ENCODE measurements at places on chromosomes 7 and 10. TPM values are rescaled to one million over a fixed set of nuclear protein-coding genes. Genes with fewer than 3 reads are reported as not detected.
A peak's percentile ranks its signal among the peaks of the same experiment; 100 is the strongest.

- H3K4me3 ChIP-seq = no peak overlapping the region
- no peaks in the 10 kb centered on the region for H3K36me3 ChIP-seq
- no peak overlapping the region for H3K27ac ChIP-seq
- DNase-seq = no peak
- H3K27me3 ChIP-seq = no peaks in the 10 kb centered on the region
- no peaks in the 10 kb centered on the region for H3K4me1 ChIP-seq
Measured at GRCh38 chr10:29237786-29238185, 51.1 kb upstream of the LYZL1 start.

DNA sequence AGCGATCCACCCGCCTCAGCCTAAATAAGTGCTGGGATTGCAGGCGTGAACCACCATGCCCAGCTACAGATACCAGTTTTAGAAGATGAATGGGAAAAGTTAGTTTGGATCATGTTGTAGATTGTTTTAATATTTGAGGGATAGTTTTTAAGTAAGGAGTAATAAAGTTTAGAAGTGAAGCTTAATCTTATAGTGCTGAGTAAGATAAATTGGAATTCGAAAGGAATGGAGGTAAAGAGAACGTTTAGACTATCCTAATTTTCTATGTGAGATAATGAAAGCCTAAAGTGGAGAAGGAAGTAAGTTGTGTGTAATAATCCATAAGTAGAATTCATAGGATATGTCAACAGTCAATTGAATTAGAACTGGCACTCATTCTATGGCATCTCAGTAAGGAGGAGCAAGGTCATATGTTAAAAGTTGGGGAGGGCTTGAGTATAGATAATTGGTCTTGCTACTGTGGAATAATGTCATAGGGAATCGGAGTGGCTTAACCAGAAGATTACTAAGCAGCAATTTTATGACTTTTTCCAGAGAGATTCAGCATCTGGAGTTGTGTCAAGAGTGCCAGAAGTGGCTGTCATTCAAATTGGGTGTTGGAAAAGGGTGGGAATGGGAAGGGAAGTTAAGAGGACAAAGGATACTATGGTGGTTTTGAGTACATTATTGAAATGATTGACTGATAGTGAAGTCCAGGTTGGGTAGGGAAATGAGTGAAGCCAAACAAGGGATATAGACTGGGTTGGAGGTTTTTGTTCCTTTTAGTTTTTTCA, 12.1 kb downstream of the TAX1BP1 start:
- no peaks in the 10 kb centered on the region for H3K27me3 ChIP-seq
- H3K4me1 ChIP-seq = peaks cover 8% of the 10 kb centered on the region
- DNase-seq = no peak
- no peak overlapping the region for H3K27ac ChIP-seq
- H3K4me3 ChIP-seq = no peak overlapping the region

DNA sequence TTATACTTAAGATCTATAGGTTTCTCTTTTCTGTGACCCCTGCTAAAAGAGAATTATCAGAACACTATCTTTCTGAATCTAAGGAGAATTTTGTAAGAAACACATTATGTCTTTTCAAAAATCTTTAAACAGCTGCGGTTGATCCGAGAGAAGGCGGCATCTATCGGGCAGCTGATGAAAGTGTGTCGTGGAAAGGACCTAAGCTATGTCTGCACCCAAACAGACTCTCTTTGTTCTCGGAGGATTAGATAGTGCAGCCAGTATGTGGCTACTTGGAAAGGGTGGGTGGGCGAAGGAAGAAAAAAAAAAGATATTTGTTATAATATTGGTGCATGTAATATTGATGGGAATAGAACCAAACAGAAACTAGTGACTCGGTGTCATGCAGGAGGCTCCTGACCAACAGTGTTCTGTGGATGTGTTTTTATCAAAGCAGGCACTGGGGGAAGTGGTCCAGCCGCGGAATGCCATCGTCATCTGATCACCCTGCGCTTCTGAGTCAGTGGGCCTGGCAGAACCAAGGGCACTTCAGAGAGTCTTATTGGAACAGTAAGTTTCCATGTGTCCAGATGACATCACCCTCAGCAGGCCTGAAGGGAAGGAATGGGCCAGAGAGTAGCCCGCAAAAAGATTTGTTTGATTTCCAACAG, 509.7 kb upstream of the AKR1E2 start:
- no peak overlapping the region for H3K27ac ChIP-seq
- no peaks in the 10 kb centered on the region for H3K36me3 ChIP-seq
- DNase-seq = no peak
- H3K27me3 ChIP-seq = peaks cover 2% of the 10 kb centered on the region
- H3K4me1 ChIP-seq = no peaks in the 10 kb centered on the region
- H3K4me3 ChIP-seq = no peak overlapping the region

DNA sequence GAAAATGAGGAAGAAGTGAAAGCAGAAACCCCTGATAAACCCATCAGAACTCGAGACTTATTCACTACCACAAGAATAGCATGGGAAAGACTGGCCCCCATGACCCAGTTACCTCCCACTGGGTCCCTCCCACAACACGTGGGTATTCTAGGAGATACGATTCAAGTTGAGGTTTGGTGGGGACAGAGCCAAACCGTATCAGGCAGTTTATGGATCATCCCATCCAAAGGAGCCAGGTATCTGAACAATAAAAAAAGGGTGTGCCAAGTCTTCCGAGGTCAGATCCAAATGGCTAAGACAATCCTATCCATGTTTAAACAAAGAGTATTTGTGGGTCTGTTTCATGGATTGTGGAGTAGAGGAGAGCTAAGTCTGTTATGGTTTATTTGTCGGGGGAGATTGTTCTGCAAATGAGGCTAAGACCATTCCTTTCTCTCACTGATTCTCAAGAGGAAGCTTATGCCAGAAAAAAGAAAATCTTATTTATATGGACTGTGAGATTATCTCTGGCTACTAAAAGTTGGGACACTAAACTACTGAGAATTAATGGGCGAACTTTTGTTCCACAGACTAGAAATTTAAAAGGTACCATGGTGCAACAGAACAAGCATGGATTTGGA, 203.7 kb downstream of the IPMK start:
- H3K4me1 ChIP-seq = no peaks in the 10 kb centered on the region
- no peak overlapping the region for H3K4me3 ChIP-seq
- no peaks in the 10 kb centered on the region for H3K36me3 ChIP-seq
- H3K27me3 ChIP-seq = peaks cover 7% of the 10 kb centered on the region
- no peak overlapping the region for H3K27ac ChIP-seq

DNA sequence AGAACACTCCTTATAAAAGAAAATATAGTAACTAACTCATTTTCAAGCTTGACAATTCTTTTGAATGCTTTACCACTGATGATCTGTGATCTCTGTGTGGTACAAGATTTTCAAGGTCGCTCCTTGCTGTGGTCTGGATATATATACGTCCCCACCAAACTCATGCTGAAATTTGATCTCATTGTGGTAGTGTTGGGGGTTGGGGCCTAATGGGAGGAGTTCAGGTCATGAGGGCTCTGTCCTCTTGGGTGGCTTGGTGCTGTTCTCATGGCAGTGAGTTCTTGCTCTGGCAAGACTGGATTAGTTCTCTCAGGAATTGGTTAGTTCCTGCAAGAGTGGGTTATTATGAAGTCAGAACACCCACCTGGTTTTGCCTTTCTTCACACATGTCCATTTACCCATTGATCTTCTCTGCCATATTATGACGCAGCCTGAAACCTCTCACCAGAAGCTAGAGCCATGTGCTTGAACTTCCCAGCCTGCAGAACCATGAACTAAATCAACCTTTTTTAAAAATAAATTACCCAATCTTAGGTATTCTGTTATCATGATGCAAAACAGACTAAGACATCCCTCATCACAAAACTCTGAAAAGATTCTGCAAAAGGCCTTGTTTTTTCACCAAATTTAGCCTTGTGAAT, 8.3 kb upstream of the EDRF1 start:
- no peaks in the 10 kb centered on the region for H3K4me1 ChIP-seq
- H3K27ac ChIP-seq = no peak overlapping the region
- H3K27me3 ChIP-seq = peaks cover 26% of the 10 kb centered on the region
- DNase-seq = no peak

- no peak overlapping the region for H3K27ac ChIP-seq
- no peaks in the 10 kb centered on the region for H3K27me3 ChIP-seq
- no peaks in the 10 kb centered on the region for H3K4me1 ChIP-seq
- DNase-seq = no peak
- H3K36me3 ChIP-seq = no peaks in the 10 kb centered on the region
Measured at GRCh38 chr7:81195033-81195432, 276.2 kb upstream of the SEMA3C start.

- peak overlapping the region; percentile 79 for H3K4me3 ChIP-seq
- no peaks in the 10 kb centered on the region for H3K27me3 ChIP-seq
- peaks cover 49% of the 10 kb centered on the region for H3K4me1 ChIP-seq
- H3K27ac ChIP-seq = peak overlapping the region; percentile 80
- DNase-seq = peak; percentile 24
- H3K36me3 ChIP-seq = peaks cover 39% of the 10 kb centered on the region
Measured at GRCh38 chr10:80203835-80204676, 1.3 kb downstream of the ANXA11 start.

DNA sequence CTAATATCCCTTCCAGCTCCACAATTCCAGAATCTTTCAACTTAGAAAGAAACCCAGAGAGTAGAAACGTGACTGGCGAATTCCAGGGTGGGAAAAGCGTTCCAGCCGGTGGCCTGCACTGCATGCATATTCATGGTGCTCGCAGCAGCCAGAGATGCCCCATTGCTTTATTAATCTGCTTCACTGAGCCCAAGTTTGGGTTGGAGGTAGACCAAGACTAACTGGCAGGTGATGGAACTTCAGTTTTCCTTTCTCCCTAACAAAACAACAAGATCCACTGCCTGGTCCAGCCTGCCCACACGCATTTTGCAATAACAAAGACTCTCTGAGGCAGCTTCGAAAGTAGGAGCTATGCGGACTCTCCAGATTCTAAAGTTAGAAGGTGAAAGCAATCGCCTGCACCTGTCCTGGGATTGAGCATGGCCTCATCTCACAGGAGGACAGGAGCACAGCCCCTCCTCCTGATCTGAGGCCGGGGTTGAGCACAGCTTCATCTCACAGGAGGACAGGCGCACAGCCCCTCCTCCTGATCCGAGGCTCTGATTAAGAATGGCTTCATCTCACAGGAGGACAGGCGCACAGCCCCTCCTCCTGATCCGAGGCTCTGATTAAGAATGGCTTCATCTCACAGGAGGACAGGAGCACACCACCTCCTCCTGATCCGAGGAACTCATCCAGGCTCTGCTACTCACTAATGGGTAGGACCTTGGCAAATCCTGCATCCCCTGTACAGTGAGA, 127.8 kb upstream of the LANCL2 start:
- H3K4me1 ChIP-seq = no peaks in the 10 kb centered on the region
- no peak for DNase-seq
- H3K27ac ChIP-seq = no peak overlapping the region

DNA sequence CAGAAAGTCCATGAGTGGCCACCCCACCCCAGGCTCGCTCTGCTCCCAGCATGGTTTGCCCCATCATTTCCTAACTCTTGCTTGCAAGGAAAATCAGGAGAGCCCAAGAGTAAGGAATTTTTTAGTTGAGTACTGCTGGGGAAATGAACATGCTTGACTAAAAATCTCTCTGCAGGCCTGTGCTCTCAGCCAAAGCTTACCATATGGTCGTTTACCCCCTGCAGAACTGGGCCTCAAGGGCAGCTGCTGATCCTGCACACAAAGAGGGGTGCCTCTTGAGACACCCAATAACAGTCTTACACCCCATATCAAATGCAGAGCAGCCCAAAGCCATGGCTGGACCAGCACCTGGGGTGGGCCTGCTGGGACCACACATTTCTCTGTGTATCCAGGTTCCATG, 183.2 kb downstream of the CXCL12 start:
- no peaks in the 10 kb centered on the region for H3K4me1 ChIP-seq
- no peaks in the 10 kb centered on the region for H3K36me3 ChIP-seq
- H3K27ac ChIP-seq = no peak overlapping the region
- no peak for DNase-seq

DNA sequence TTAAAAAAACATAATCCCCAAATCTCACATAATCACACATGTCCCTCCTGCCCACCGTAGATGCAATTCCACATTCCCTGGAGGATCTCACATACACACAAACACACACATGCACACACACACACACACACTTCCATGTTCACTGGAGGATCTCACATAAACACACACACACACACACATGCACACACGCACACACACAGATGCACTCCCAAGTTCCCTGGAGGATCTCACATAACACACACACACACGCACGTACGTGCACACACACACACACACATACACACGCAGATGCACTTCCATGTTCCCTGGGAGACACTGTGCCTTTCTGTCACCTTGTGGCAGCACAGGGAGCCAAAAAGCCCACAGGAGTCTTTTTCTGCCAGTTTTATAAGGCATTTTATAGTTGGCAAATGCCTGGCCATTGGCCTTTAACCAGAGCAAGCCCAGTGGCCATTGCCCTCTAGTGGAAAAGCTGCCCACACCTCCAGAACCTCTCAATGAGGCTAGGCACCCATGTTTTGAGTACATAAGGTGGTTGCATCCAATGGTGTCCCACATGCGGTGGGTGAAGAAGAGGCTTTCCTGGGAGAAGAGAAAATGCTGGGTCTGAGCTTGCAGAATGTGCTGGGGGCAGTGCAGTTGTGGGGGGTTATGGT, 115.4 kb upstream of the ACBD5 start:
- peaks cover 5% of the 10 kb centered on the region for H3K4me1 ChIP-seq
- no peak for DNase-seq
- H3K27me3 ChIP-seq = peaks cover 9% of the 10 kb centered on the region
- H3K27ac ChIP-seq = no peak overlapping the region
- no peaks in the 10 kb centered on the region for H3K36me3 ChIP-seq
- H3K4me3 ChIP-seq = no peak overlapping the region

DNA sequence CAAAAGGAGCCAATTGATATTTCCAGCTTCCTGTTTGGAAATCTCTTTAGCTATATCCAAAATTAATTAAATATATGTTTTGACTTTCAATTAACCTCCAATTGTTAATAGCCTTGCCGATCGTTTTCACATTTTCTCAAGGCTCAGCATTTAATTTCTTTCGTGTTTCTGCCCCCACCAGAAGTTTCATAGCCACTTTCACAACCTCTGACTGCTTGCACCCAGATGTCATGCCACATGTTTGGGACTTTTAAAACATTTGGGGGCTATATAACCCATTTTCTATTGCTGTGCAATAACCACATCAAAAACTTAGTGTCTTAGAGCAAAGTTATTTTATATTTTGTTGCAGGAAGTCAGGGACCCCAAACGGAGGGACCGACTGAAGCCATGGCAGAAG, 510.6 kb upstream of the CNTNAP2 start:
- no peak overlapping the region for H3K27ac ChIP-seq
- no peaks in the 10 kb centered on the region for H3K36me3 ChIP-seq

DNA sequence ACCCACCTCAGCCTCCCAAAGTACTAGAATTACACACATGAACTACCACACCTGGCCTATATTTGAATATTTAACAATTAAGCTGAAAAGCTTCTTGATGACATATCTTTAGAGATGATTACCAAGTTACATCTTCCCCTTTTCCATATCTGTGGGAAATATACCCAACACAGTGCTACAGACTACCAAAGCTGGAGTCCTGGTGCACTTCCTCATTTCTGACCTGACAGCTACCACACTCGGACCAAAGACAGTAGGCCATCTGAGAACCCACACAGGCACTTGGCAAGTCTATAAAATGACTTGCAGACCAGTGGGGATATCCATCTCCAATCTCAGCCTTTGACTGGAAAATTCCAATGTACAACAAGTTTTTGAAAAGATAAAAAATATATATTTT, 270.4 kb upstream of the KLF14 start:
- peaks cover 64% of the 10 kb centered on the region for H3K4me1 ChIP-seq
- H3K27me3 ChIP-seq = no peaks in the 10 kb centered on the region
- H3K27ac ChIP-seq = no peak overlapping the region

- H3K27me3 ChIP-seq = peaks cover 73% of the 10 kb centered on the region
- no peaks in the 10 kb centered on the region for H3K36me3 ChIP-seq
Measured at GRCh38 chr7:43112941-43113621, 634 bp downstream of the HECW1 start.

The LBX1 gene
- not detected for total RNA-seq

The CFAP70 gene
- 0.70 TPM for total RNA-seq

The CNNM1 gene
- 0.08 TPM for total RNA-seq

The SLC18A3 gene
- total RNA-seq = not detected

The EN2 gene
- total RNA-seq = not detected

The CARD11 gene
- 163 TPM for total RNA-seq

The CALCR gene
- not detected for total RNA-seq

The MOGAT3 gene
- total RNA-seq = not detected

The GRM8 gene
- total RNA-seq = not detected

Data from activated CD4-positive, alpha-beta memory T cell treated with anti-CD3 and anti-CD28 coated beads, Interleukin-2, amount 10 ng/mL, durations not matched to agents 7 days and 5 days (primary cell).